Suppressor macrophage treated with lipopolysaccharide for 4 hours (primary cell): ENCODE measurements at places on chromosomes 6 and 20.

GRCh38 chr6:13156381-13156780 is 172.0 kb downstream of the TBC1D7 start:
- DNase-seq: no peak

DNA sequence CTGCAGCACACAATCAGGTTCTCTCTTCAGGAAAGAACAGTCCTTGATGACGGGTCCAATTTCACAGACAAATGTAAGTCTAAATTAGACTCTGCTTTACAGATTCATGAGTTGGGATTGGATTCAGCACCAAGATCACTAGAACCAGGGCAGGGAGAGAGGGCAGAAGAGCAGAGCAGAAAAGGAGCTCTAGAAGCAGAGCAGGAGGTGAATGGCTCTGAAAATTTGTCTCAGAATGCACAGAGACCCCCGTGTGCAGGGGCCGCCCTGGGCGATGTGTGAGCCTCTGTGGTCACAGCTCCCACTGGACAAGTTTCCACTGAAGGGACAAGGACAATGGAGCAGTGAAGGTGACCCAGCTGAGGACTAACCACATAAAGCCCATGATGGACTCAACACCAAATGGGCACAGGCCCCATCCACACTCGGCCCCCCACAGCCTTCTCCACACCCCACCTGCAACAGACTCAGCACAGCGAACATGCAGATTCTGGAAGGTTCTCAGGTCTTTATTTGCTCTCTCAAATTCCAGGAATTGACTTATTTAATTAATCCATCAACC is 3.5 kb downstream of the HLA-B start:
- no peak for DNase-seq

- DNase-seq: peak; percentile 53
These were observed 68.7 kb upstream of the MYL9 start for GRCh38 chr20:36472637-36473090.

DNA sequence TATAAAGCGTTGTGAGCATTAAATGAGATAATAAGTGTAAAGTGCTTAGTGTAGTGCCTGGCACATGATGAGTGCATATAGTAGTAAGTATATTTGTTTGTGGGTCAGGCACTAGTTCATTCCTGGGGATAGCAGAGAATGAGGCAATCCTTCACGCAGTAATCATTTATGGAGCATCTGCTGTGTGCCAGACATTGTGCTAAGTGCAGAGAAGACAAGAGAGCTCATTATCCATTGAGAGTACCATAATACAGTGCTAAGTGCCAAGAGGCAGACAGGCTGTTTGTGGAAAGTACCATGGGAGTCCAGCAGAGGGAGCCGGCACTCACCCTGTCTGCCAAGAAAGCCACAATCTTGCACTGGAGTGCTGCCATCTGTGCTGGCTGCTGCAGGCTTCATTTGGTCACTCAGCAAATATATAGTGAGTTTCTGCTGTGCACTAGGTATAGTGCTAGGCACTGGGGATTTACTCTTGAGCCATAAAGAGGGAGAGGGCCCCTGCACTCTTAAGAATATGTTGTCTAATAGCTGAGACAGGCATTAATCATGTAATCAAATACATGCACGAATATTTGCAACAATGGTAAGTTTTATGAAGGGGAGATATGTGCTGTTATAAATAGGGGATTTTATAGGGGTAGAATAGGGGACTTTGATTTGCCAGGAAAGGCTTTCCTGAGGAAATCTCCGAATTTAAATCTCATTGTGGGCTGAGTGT is 12.9 kb upstream of the MROH8 start:
- peak; percentile 73 for DNase-seq

- DNase-seq: peak; percentile 79
These were observed 1.9 kb downstream of the PPP1R18 start for GRCh38 chr6:30684386-30685156.

DNA sequence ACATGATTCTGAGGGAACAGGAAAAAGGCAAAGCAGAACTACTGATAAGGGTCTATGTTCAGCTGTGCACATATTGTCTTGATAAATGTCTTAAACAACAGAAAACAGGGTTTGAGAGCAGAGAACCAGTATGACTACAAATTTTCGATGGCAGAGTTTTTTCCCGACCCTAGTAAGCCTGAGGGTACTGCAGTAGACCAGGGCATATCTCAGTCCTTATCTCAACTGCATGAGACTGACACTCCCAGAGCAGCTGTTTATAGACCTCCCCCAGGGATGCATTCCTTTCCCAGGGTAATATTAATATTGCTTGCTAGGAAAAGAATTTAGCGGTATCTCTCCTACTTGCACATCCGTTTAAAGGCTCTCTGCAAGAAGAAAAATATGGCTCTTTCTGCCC is 1176.8 kb upstream of the ADGRB3 start:
- no peak for DNase-seq

- DNase-seq: no peak
These were observed 10.0 kb upstream of the ANKRD60 start for GRCh38 chr20:58238490-58238889.

- DNase-seq: no peak
These were observed 1.1 kb upstream of the PTK7 start for GRCh38 chr6:43074847-43075669.

DNA sequence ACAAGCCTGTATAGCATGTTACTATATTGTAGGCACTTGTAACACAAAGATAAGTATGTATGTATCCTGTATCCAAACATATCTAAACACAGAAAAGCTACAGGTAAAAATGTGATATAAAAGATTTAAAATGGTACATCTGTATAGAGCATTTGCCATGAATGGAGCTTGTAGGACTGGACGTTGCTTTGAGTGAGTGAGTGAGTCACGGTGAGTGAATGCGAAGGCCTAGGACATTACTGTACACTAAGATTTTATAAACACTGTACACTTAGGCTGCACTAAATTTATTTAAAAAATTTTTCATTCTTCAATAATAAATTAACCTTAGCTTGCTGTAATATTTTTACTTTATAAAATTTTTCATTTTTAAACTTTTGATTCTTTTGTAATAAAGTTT is 136.9 kb downstream of the NKAIN2 start:
- no peak for DNase-seq

DNA sequence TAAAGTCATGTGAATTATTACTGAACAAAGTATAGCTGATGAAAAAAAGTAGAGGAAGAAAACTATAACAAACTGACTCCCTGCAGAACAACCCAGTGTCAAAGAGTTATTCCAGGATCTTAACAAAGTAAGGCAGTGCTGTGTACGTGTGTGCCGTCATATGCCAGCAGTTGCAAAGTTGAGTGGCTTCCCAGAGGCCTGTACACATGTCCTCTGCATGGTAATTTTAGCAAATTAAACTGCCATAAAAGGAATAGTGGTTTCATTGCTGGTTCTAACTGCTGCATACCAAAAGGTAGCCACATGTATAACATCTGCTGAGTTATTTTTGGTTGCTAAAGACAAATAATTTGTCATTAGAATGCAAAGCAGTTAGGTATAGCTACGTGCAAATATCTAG is 44.8 kb downstream of the RIPOR2 start:
- no peak for DNase-seq

GRCh38 chr6:135693811-135694370 is 157.6 kb upstream of the PDE7B start:
- no peak for DNase-seq

- no peak for DNase-seq
These were observed 19.5 kb downstream of the PERP start for GRCh38 chr6:138087593-138088325.

DNA sequence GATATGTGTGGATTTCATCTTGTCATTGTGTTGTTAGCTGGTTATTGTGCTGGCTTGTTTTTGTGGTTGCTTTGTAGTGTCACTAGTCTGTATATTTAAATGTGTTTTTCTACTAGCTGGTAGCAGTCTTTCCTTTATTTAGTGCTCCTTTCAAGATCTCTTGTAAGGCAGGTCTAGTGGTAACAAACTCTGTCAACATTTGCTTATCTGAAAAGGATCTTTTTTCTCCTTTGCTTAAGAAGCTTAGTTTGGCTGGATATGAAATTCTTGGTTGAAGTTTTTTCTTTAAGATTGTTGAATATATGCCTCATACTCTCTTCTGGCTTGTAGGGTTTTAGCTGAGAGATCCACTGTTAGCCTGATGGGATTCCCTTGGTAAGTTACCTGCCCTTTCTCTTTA is 32.7 kb upstream of the TFB1M start:
- no peak for DNase-seq

DNA sequence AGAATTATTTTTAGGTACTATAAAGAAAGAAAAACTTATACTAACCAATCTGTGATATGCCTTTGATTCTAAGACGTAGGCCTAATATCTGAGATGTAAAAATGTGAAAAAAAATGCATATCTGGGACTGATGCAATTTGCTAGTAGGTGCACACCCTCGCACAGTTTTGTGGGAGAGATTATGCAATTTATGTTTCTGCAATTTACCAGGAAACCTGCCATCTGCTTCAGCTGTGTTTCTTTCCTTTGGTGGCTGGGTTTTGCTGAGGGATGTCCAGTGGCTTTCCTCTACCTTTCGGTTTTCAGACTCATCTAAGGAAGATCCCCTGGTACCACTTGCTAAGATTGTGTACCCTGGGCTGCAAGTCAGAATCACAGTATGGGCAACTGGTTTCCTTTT is 186.9 kb downstream of the ZFP64 start:
- DNase-seq: no peak

GRCh38 chr6:113662093-113662665 is 195.0 kb upstream of the MARCKS start:
- DNase-seq: peak; percentile 68

DNA sequence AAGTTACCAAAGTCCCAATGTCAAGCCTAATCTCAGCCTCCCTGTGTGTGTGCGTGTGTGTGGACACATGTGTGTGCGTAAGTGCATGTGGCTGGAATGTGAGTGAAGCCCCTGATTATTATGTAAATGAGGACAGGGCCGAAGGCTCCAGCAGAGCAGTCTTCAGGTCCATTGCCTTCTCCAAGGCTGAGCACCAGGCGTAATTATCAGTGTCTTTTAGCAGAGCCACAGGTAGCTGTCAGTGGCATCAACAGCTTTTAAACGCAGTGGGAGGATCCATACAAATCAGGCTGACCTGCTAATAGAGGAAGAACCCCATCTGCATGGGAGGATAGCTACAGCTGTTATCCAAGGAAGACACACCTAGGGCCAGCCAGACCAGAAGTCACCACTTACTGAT is 324.3 kb upstream of the MOCS1 start:
- DNase-seq: no peak

- no peak for DNase-seq
These were observed 7.2 kb upstream of the PCIF1 start for GRCh38 chr20:45927071-45927878.

DNA sequence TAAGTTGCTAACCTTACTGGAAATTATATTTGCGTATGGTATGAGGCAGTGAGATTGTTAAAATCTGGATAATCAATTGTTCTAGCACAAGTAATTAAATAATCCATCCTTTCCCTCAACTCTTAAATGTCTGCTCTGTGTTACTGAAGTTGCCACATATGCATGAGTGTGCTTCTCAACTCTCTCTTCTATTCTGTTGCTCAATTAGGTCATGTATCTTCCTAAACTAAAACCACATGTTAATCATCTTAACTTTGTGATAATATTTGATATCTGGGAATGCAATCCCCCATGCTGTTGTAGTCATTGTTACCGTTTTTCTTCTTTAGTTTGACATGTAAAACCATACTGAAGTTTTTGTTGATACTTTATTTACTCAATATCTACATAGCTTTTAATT is 63.5 kb upstream of the STMND1 start:
- DNase-seq: no peak

DNA sequence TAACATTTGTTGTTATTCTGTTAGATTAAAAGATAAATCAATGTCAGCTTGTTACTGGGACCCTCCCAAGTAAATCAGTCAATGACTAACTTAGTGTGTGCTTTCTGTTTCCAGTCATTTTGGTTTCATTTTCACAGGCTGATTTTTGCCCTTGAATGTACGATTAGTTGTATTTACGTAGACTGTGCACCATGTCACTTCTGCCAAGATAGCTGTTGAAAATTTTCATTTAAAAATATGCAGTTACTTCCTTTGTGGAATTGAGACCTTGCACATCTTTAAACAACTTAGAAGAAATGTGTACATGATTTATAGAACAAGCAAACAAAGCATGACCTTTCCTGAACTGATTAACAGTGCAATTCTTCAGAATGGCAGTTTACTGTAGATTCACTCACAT is 944.8 kb upstream of the CITED2 start:
- peak; percentile 17 for DNase-seq

DNA sequence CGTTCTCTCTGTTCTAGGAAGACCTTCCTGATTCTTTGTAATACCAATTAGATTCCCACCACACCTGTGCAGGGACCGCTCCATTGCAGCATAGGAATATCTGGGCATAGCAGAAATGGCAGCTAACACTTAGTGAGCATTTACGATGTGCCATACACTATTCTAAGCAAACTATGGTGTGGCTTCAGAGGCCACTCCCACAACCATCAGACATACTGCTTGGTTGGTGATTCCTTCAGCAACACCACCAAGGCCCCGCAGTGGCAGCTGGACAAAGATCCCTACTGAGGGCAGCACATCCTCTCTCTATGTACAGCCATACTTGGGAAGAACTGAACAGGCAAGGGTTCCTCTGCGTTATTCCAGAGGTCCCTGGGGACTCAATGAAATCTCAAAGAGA is 6.2 kb downstream of the KCNK5 start:
- no peak for DNase-seq

GRCh38 chr20:49938173-49939163 is 2.3 kb downstream of the RNF114 start:
- peak; percentile 65 for DNase-seq

GRCh38 chr6:113596387-113597230 is 260.5 kb upstream of the MARCKS start:
- DNase-seq: no peak

DNA sequence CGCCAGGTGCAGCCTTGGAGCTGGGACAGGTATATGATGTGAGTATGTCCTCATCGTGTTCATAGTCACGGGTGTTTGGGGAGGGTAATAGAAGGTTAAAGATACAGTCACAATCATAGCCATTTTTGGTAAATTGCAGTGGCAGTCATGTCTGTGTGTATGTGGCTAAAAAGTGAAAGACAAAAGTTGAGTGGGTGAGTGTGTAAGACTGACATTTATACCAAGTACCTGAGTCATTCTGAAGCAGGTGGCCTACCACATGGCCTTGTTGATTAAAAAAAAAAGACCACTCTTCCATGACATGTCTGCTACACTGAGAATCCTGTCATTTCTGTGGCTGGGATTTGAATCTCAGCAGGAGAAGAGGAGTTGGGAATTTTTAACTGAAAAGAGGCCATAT is 181.9 kb downstream of the SCP2D1 start:
- no peak for DNase-seq

- no peak for DNase-seq
These were observed 59.8 kb upstream of the FAM83D start for GRCh38 chr20:38866265-38867061.
